ENCODE measurements at places on chromosomes 13 and 19.

DNA sequence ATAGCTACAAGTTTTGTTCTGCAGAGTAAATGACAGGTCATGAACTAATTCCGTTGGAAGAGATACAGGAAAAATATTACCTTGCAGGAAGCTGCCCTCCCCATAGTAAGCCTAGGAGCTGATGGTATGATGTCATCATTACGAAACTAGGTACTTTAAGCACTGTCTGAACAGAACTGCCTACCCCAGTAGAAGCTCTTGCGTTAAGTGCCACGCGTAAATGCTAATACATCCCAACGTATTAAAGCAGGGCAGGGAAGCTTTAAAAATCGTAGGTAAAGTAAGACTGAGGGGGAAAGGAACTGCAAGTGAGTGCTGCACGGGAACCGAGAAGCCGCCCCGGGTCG, 572 bp downstream of the UGGT2 start:
- DNase-seq, result peak; percentile 62

GRCh38 chr13:54928071-54928470, 1899.5 kb downstream of the OLFM4 start:
- DNase-seq, result no peak

- DNase-seq, result peak; percentile 46
Observed at GRCh38 chr19:45152504-45153338, 8.1 kb downstream of the NKPD1 start.

GRCh38 chr13:46614582-46614981, 61.6 kb downstream of the LRCH1 start:
- peak; percentile 71 for DNase-seq

DNA sequence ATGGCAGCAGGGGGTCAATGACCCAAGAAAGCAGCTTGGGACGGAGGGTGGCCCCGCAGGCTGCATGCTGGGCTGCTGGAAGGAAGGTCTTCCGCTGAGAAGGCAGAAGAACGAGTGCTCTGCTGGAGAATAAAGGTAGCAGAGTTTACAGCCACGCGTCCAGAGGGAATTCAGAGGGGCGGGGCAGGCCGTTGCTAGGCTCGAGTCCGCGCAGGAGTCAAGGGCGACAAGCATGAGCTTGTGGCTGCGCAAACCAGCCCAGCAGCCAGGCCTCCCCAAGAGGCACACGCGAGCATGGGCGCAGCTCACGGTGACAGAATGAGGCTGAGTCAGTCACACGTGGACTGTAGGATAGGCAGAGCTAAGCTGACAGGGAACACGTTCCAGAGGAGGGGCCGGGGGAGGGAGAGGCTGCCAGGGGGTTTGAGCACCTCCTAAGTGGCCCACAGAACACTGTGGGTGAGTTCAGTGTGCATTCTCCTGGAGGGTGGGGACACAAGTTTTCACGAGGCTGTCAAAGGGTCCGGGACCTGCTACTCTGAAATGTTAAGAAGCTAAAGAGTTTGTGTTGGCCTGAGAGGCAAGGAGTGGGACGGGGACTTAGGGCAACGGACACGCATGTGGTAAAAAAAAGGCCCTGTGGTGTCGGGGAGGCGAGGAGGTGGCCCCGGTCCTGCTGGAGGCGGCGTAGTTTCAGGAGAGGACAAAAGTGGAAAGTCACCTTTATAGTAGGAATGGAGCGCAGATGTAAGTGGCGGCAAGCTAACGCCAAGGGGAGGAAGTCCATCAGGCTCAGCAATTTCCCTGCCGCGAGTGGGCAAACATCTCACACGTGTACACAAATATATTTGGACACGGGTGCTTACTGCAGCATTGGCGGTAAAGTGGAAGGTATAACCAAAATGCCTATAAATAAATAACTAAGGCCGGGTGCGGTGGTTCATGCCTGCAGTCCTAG, 17.7 kb downstream of the RFX2 start:
- peak; percentile 93 for DNase-seq

- peak; percentile 60 for DNase-seq
Observed at GRCh38 chr13:109131698-109132257, 502.4 kb downstream of the MYO16 start.

GRCh38 chr19:51783372-51783771, 11.6 kb upstream of the FPR3 start:
- peak; percentile 17 for DNase-seq

DNA sequence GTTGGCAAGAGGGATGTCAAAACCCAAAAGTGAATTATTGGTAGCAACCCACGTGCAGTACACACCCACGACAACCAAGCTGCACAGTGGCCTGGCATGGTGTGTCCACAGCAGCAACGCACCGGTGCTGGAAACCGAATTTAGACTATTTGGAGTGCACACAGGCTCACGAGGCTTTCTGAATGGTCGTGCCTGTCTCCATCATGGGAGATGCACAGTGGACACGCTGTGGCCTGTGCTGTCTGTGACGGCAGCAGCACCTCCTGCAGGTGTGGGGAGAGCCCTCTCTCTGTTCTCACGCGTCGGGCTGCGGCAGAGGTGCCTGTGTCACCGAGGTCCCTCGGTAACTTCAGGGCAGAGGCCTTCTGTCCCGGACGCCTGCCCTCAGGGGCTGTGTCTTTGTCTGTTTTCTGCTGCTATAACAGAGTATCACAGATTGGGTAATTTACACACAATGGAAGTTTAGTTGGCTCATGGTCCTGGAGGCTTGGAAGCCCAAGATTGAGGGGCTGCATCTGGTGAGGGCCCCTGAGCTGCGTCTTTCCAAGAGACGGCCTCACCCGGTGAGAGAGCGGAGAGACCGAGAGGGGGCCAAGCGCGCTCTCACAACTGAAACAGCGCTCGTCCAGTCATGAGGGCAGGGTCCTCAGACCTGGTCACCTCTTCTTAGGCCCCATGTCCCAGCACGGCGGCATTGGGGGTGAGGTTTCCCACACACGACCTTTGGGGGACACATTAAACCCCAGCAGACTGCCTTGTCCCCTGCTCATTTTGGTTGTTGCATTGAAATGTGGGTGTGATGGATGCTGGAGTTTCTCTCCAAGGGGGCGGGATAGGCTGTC, 9.1 kb upstream of the MCF2L start:
- DNase-seq, result no peak

DNA sequence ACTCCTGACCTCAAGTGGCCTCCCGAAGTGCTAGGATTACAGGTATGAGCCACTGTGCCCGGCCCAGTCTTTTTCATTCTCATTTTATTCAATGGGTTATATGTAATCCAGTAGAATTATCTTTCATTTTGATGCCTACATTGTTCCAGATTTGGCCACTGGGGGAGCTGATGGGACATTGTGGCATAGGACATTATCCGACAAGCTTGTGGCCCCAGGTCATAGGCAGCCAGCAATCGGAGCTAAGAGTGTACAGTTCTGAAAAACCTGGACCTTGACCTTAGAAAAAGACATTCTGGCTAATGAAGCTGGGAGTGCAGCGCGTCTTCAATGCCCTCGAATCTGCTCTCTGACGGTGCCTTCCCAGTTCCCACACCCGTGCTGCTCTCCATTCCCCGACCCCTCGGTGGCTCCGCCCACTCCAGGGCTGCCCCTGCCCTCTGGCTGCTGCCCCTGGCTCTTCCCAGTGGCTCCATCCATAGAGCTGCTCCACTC, 108.7 kb downstream of the TEX29 start:
- peak; percentile 15 for DNase-seq

DNA sequence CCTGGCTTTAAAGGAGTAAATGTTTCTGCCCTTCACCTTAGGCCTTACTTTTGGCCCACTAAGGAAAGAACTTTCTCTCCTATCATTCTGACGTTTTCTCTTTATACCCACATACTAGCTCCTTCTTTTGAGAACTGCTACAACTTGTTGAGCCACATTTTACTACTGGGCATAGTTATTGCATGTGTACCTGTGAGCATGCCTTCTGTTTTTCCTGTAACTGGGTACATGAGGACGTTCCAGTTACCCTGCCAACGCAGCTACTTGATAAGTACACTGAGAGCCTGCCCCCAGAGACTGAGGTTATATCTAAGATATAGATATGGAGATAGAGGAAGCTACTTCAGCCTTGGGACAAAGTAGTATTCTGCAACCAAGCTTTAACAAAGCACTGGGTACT, 3.5 kb downstream of the CCDC169 start:
- DNase-seq, result no peak

GRCh38 chr19:13334801-13335481, 171.3 kb downstream of the CACNA1A start:
- no peak for DNase-seq

DNA sequence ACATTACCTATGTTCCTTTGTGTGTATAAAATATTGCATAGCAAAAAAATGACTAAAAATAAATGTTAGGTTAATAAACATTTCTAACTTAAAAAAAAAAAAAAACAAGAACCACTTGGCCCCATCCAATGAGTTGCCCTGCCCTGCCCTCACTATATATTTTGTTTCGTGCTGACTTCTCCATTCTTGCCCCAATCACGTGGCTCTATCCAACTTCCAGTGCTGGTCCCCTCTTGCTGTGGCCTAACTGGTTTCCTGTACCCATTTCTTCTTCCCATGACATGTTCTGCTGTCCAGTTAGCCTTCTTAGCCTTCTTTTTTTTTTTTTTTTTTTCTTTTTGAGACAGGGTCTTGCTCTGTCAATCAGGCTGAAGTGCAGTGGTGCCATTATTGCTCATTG, 151.6 kb downstream of the FOXO1 start:
- no peak for DNase-seq

GRCh38 chr13:45034342-45034741, 45.0 kb downstream of the GPALPP1 start:
- no peak for DNase-seq

DNA sequence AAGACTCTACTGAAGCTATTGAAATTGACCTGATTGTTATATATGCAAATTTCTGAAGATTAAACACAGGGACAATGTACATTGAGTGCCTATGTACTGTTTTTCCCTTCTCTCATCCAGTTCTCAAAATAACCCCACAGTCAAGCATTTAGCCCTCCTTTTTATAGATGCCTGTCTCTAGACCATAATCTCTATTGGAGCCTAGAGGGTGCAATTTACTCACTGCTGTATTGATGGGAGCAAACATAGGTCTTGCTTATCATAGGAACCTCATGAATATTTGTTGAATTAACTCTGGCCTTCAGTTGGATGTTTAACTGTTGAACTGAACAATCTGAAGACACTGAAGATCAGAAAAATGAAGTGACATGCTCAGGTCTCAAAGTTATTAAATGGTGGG, 183.0 kb downstream of the RFC3 start:
- DNase-seq, result no peak

DNA sequence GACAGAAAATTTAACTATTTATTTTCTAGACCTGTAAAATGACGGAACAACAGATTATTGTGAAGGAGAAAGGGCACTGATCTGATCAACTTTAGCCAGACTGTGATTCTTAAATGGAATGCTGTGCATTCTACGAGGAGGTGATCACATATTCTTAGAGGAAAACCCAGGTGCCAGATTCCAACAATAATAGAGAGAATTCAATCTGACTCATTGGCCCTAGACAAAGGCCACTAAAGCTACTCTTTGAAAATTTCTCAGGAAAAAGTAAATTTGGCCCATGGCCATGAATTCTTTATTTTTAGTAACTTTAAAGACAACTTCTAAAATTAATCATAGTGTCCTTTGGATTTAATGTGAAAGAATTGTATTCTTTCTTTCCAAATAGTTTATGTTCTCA, 58.6 kb upstream of the POSTN start:
- peak; percentile 87 for DNase-seq

DNA sequence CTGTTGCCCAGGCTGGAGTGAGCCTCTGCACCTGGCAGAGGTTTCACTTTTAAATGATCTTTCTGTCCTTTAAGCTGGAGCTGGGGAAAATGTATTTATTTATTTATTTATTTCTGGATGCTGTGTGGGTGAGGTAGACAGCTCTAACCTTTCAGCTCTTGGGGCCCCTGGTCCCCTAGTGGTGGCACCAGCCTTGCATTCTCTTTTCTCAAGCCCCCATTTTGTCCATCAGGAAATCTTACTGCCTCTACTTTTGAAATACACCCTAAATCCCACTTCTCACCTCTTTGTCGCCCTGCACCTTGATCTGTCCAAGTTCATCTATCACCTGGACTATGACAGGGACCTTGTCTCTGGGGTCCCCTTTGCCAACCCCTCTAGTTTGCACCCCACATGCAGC, 2.1 kb upstream of the B9D2 start:
- no peak for DNase-seq

- DNase-seq, result peak; percentile 99
Observed at GRCh38 chr19:44587963-44588770, 25.2 kb upstream of the IGSF23 start.

DNA sequence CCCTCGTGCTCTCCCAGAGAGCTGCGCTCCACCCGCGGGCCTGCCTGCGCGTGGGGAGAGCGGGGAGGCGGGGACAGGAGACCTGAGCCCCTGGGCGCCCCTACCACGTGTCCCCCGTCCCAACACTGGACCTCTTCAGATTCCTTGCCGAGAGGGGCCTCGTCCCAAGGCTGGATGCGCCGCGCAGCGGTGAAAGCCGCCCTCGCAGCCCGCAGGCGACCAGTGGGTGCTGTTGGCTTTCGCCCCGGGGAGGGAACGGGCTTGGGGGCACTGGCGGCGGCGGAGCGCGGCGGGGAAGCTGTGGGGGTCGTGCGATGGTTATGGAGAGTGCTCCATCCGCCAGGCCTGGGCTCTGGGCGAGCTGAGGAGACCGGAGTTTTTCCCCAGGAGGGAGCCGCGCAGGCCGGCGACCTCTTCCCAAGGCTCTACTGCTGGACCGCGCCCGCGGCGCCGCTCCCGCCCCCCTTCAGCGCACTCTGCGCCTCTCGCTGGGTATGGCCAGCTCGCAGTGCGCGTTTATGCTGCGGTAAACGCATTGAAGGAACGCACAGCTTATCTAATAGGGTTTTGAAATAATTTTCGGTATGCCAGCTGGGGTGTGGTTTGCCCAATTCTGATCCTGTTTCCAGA, 17.2 kb upstream of the RNF17 start:
- peak; percentile 8 for DNase-seq

- DNase-seq, result no peak
Observed at GRCh38 chr19:52231154-52231910, 38.1 kb upstream of the ZNF766 start.
